Mammary microvascular endothelial cell (primary cell): ENCODE measurements at places on chromosomes 16 and 17. TPM values are rescaled to one million over a fixed set of nuclear protein-coding genes. Genes with fewer than 3 reads are reported as not detected.

The CDRT15 gene
- total RNA-seq = not detected in 2 replicates

The PRSS22 gene
- total RNA-seq = not detected in 2 replicates

The SLC5A10 gene
- not detected in 2 replicates for total RNA-seq

The MAPK8IP3 gene
- 18.6 and 20.5 TPM in 2 replicates for total RNA-seq

The RDM1 gene
- 0.20 and 0.80 TPM in 2 replicates for total RNA-seq

The VAT1L gene
- 5.1 and 5.5 TPM in 2 replicates for total RNA-seq

The ABCC12 gene
- total RNA-seq = not detected in 2 replicates

The MYH2 gene
- not detected in 2 replicates for total RNA-seq

The RASL10B gene
- total RNA-seq = 0.07 TPM in 1 of 2 replicates, not detected in the other

The SLC7A6 gene
- total RNA-seq = 19.4 and 29.7 TPM in 2 replicates

The KRTAP9-8 gene
- not detected in 2 replicates for total RNA-seq

The OSGIN1 gene
- total RNA-seq = 6.6 and 13.0 TPM in 2 replicates

The PAFAH1B1 gene
- total RNA-seq = 52.9 and 54.6 TPM in 2 replicates

The WNK4 gene
- 2.9 and 3.7 TPM in 2 replicates for total RNA-seq
